ENCODE measurements at places on chromosomes 12 and 14.

- peak; percentile 46 for DNase-seq
These were observed 151.1 kb upstream of the SFSWAP start for GRCh38 chr12:131559517-131560516.

DNA sequence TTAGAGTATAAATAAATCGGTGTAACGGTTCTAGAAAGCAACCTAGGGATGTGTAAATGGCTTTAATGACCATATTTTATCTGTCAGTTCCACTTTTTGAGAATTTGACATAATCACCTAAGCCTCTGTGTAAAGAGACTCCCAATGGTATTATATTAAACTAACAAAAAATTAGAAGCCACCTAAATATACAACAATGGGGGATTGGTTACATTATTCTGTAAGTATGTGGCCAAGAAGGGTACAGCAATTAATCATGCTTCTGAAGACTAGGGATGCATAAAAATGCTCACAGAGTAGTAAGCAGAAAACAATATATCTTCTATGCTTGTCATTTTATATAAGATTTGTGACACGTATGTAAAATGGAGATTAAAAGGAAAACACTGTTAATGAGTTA is 10.5 kb downstream of the RNF10 start:
- no peak for DNase-seq

DNA sequence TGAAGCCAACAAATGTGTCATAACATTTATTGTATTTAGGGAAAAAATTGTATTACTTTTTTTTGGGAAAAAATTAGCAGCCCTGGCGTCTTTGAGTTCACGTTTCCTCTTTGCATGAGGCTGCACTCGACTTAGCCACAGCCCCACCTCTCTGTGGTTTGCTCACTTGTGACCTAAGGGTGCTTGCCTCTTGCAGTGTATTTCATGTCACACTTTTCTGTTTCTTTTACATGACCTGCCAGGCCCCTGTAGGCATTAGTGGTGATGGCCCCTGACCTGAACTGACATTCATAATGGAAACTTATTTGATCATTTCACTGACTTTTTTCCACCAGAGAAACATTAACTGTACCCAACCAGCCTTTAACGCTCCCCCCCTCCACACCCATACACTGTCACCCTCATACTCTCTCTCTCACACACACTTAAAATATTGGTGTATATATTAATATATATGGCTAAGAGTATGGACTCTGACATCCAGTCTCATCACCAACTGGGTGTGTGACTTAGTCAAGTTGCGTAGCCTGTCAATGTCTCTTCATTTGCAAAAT is 122.9 kb downstream of the PRKCH start:
- DNase-seq, result no peak

GRCh38 chr14:67943947-67944346 is 124.4 kb downstream of the RAD51B start:
- DNase-seq, result peak; percentile 78

DNA sequence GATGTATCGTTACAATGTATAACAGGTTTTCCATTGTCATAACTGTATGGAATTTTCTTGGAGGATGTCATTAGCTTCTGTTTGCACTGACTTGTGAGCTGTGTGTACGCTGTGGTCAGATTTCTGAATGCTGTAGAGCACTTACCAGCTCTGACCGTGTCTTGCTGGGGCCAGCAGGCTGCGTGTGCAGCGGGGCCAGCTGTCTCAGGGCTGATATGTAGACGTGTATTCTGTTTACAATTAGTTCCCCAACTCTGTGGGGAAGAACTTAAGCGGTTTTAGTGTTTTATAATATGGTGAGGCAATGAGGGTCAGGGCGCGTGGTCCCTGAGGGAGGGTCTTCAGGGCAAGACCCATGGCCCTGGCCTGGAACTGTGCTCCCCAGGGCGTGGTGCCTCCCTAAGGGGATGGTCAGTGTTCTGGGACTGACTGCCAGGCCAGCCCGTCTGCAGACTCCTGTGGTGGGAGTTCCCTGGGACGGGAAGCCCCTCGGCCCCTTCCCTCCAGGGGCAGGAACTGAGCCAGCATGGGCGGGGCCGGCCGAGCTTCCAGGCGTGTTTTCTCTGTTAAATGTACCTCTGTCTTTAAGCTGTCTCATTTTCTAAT is 18.7 kb downstream of the XRCC3 start:
- no peak for DNase-seq

Measured in erythroblast (primary cell).